CD4-positive, alpha-beta memory T cell (primary cell): ENCODE measurements at places on chromosomes 7 and 10.

DNA sequence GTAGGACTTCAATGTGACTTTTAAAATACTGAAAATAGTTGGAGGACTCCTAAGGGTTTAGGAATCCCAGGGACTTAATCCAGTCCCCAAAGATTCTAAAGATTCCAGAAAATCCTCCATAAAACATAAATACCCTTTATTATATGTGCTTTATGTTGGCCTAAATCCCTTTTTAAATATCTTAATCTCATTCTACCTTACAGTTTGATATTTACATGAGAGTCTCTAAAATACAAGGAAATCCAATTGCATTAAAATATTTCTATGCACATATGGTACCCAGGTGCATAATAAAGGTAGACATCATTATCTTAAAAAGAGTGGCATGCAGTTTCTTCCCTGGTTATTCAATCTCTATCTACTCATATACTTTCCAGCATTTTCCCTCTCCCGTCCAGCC is 51.8 kb downstream of the BPGM start:
- DNase-seq: no peak

DNA sequence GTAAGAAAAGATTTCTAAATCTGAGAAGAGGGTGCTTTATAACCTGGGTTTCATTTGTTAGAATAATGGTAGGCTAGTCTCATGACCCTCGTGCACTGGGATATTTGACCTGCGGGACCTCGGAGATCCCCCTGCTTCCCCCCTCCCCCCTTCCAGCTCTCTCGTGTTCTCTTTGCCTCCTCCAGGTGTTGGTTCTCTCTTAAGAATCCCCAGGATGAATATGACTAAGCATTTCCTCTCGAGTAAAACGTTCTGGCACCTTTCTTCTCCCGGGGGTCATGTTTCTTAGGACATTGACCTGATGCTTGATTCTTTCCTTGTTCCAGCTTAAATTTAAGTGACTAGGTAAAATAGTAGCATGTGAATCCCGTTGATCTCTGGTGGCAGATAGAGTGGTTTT is 71.2 kb downstream of the SHH start:
- no peak for DNase-seq

DNA sequence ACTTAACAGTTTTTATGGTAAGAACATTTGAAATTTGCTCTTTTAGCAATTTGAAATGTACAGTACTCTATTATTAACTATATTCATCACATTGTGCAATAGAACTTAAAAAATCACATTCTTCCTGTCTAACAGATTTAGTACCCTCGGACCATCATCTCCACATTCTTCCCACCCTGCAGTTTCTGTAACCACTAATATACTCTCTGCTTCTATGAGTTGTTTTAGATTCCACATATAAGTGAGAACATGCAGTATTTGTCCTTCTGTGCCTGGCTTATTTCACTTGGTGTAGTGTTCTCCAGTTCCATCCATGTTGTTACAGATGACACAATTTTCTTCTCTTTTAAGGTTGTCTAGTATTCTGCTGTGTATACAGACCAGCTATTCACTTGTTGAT is 88.9 kb upstream of the SEC61G start:
- DNase-seq: no peak

DNA sequence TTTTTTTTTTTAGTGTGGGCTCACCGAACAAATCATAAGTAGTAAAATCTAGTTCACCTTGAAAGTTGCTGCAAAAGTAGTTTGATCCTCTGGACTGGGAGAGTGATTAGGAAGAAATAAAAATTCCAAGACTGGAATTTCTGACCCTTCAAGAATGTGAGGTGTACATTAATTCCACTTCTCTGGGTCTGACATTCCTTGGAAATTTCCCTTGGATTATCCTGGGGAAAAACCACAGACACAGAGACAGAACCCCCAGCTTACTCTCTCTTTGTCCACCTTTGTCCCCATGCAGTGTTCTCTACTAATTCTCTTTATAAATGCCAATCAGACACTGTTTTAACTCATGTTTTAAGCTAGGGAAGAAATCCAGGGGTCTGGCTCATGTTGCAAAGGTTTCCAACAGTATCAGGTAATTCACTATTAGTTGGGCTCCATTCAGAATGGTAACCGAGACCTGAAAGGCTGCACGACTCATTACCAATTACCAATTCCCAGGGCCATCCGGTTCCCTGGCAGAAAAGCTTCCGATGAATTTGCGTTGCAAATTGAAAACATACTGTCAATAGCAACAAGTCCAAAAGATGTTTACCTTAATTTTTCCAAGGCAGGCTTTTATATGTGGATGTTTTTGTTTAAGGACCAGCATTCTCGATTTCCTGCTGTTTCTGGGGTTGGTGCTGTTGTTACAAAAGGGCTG is 86.3 kb downstream of the BAMBI start:
- DNase-seq: no peak

- DNase-seq: no peak
These were observed 18.2 kb downstream of the GPR141 start for GRCh38 chr7:37701769-37702168.

GRCh38 chr10:8393531-8393930 is 339.0 kb downstream of the GATA3 start:
- DNase-seq: no peak

DNA sequence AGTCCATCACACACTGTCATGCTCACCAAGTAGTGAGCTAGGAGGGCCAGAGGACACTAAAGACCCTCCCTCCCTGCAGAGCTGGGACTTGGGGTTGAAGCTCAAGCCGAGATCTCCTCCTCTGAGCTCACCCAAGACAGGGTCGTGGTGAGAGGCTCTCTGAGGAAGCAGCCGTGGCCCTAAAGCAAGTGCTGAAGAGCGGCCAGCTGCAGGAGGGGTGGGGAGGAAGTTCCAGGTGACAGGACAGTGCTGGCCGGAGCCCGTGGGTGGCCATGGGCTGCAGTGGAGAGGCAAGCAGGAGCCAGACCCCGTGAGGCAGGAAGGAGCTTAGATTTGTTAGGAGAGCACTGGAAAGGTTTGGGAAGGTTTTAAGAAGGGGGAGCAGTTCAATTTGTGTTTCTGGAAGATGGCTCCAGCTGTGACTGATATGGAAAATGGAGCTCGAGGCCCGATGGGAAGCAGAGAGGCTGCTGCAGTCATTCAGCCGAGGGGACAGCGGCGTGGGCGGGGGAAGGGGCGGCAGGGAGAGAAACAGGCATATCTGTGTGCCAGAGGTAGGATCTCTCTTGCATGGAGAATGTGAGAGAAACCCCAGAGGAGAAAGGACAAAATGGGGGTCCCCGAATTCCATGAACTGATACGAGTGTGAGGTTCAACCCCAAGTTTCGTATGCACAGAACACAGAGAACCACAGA is 26.9 kb upstream of the DNAAF5 start:
- no peak for DNase-seq

- DNase-seq: no peak
These were observed 455.5 kb downstream of the PHTF2 start for GRCh38 chr7:78253850-78254725.

GRCh38 chr7:156692849-156693248 is 52.3 kb downstream of the RNF32 start:
- DNase-seq: no peak

DNA sequence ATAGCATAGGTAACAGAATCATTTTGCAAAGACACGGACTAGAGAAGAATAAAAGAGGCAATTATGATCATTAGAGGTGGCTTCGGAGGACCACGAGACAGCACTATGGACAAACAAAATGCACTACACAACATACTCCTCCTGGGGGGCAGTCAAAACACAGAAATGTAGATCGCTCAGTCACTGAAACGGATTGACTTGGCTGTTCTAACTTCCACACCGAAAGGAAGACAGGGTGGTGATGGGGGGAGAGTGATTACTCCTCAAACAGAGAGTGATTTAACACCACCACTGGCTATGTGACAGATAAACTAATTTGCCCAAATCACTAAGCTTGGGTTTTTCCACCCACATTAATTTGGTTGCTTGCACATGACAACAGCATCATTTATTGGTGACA is 14.1 kb upstream of the PPA1 start:
- no peak for DNase-seq

- no peak for DNase-seq
These were observed 7.6 kb upstream of the BAG3 start for GRCh38 chr10:119643306-119644204.

DNA sequence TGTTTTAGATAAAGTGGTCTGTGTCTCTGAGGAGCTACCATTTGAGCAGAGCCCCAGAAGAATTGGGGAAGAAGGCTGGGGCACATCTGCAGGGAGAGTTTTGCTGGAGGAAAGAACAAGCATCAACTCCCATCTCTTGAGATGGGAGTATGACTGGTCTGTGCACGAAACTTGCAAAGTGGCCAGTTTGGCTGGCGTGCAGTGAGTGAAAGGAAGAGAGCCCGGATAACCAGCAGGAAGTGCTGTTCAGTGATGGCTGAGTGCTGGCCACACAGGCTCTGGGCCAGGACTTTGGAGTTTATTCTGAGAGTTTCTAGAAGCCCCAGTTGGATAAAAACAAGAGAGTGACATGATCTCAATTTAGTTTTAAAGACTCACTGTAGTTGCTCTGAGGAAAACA is 34.4 kb upstream of the SVIL start:
- DNase-seq: no peak

GRCh38 chr7:2353113-2353935 is 1.3 kb upstream of the EIF3B start:
- no peak for DNase-seq

- DNase-seq: no peak
These were observed 14.8 kb downstream of the C10orf105 start for GRCh38 chr10:71704816-71705215.

- no peak for DNase-seq
These were observed 91.9 kb upstream of the GHITM start for GRCh38 chr10:84047258-84048010.

DNA sequence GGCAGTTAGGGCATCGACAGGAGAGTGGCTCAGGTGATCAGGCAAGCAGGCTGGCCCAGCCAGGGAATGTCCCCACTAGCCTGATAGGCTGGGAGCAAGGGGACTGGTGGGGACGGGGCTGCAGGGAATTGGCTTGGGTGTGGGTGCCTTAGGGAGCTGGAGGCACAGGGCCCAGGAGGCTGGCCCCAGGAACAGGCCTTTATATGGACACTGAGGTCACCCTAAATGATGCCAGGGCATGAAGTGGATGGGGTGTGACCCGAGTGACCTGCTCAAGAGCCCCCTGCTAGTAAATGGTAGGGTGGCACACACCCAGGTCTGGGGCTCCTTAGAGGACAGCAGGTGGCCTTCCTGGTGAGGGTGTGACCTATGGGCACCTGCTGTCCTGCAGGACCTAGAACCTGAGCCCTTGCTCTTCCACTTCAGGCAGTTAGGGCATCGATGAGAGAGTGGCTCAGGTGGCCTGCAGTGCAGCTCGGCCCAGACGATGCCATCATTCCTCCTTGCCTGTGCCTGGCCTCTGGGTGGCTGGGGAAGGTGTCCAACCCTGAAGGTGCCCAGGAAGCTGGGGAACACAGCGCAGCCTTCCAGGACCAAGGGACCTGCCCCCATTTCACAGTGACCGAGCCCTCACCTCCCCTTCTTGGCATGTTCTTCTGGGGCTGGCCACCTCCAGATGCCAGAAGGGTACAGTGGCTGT is 51.7 kb upstream of the LEP start:
- DNase-seq: no peak

DNA sequence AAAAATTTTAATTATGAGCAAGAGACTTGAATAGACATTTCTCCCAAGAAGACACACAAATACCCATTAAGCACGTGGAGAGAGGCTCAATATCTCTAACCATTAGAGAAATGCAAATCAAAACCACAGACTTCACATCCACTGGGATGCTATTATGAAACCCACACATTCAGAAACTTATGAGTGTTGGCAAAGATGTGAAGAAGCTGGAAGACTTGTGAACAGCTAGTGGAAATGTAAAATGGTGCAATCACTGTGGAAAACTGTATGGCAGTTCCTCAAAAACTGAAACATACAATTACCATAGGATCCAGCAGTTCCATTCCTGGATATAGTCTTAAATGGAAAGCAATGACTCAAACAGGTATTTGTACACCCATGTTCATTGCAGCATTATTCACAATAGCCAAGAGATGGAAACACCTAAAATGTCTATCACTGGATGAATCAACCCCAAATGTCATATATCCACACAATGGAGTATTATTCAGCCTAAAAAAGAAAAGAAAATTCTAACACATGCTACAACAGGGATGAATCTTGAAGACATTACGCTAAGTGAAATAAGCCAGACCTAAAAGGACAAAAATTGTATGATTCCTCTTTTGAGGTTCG is 53.5 kb upstream of the FRMD4A start:
- no peak for DNase-seq

- DNase-seq: no peak
These were observed 1.6 kb upstream of the CYTH3 start for GRCh38 chr7:6273917-6274630.

GRCh38 chr10:130453721-130454542 is 317.7 kb downstream of the GLRX3 start:
- no peak for DNase-seq

- DNase-seq: no peak
These were observed 80.3 kb downstream of the AMPH start for GRCh38 chr7:38550836-38551235.

DNA sequence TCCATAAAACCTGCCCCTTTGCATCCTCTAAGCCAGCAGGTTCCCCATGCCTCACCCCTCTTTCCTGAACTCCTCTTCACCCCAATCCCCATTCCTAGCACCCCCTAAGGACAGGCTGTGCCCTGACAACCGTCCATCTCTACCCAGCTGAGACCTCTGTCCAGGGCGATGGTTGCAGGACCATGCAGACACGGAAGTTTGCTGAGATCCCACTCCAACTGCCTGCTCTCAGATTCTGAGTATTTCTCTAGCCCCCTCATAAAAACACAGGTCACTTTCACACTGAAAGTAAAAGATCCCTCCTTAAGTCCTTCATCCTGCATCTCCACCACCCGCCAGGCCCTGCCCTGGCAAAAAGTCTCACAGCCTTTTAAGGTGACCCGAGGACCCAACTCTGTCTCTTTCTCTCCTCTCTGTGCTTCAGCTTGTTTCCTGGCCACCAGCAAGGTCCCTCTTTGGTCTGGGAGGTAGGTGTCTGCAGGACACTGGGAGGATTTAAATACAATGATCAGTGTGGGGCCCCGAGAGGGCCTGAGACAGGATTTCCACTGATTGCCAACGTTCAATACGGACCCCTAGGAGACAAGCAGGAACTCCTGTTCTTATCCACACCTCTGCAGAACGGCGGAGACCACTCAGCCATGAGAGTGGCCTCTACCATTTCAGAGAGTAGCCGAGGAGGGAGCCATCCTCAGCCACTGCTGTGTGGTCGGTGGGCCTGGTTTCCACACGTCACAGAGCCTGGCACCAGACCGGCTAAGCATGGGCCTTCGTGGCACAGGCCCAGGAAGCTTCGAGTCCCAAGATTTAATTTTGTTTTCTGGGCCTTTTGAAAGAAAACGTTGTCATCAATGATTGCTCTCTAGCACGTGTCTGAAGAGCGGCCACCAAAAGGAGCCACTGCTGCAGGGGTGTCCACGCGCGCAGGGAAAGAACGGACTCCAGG is 27.9 kb downstream of the CALML3 start:
- no peak for DNase-seq

DNA sequence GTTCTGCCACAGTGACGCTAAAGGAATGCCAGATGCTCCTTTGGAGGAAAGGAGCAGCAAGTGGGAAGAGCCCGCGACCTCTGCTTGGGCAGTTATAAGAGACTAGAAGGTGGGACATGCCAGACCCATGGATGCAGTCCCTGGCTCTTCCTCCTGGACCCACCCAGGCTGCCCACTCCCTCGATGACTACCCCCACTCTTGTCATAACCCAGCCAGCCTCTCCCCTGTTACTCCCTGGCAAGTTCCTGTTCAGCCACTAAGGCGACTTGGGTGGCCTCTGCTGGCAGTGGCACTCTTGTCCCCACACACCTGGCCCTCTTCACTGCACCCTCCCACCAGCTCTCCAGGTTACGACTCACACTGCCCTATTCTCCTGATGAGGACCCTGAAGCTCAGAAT is 33.5 kb downstream of the COL13A1 start:
- no peak for DNase-seq

GRCh38 chr10:72625276-72625607 is 637 bp downstream of the MICU1 start:
- DNase-seq: no peak
